T-helper 1 cell (primary cell): ENCODE measurements at places on chromosomes 3 and 15.
A peak's percentile ranks its signal among the peaks of the same experiment; 100 is the strongest.

DNA sequence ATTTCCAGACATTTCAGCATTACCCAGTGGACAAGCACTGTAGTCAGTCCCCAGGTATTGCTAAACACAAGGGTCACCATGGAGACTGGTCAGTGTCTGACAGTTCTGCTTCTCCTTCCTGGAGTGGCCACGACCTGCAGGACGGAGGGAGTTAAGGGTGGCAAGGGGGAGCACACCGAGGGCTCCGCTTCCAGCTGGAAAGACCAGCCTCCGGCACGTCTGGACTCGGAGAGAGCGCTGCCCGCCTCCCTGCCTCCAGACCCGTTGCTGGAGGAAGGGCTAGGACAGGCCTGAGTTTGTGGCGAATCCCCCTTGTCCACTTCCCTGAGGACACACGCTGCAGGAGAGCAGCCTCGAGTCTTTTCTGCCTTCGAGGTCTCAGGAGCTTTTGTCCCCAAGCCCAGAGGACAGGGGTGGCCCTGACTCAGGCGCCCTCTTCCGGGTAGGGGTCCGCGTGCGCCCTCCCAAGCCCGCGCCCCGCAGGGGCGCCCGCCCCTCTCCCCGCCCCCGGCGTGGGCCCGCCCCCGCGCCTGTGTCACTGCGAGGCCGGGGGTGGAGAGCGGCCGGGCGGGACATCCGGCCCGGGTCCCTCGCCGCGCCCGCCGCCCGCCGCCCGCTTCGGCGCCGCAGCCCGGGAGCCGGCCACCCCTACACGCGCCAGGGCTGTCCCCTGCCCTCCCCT lies at the start of gene CHST14:
Gene CHST14 (plus strand): TSS at position 562 of the 682 bp plus-strand sequence. CDS start 230 bp downstream, outside the sequence.
- DNase-seq, result peak; percentile 40

GRCh38 chr3:17579289-17580031 lies 163.0 kb downstream of the TBC1D5 start:
- DNase-seq, result no peak

DNA sequence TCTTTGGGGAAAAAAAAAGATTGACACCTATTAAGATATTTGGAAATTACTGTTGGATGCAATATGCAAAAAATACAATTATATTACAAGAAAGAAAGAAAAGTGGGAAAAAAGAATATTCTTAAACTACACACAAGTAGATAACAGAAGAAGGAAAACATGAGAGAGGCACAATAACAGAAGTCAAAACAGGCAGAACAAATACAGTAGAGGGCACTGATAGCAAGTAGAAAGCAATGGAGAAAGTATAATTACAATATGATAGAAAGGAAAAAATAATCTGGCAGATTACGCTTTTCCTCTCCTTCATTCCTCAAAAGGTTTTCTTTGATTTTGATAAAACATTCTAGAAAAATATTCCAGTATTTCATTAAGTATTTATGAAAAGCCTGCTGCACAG lies 72.1 kb downstream of the ADAM10 start:
- DNase-seq, result no peak

GRCh38 chr15:96345560-96346399 lies 15.3 kb downstream of the NR2F2 start:
- DNase-seq, result no peak

- no peak for DNase-seq
Observed at GRCh38 chr3:186932281-186933181, 2.2 kb downstream of the ST6GAL1 start.

DNA sequence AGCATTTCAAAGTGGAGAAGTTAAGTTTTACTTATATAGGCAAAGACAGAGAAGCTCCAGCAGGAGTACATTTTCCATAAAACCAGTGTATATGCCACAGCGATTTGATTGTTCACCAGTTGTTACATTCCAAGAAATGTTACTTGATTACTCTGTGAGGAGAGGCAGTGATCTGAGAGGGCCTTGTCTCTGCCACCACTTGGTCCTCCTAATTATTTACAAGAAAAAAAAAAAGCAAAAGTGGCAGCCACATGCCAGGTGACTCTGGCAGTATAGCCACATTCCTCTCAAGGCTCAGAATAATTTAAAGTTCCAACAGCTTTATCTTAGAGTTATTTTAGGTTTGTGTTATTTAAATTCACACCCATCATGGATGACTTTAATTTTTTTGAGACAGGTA lies 1077.8 kb downstream of the ZPLD1 start:
- no peak for DNase-seq

DNA sequence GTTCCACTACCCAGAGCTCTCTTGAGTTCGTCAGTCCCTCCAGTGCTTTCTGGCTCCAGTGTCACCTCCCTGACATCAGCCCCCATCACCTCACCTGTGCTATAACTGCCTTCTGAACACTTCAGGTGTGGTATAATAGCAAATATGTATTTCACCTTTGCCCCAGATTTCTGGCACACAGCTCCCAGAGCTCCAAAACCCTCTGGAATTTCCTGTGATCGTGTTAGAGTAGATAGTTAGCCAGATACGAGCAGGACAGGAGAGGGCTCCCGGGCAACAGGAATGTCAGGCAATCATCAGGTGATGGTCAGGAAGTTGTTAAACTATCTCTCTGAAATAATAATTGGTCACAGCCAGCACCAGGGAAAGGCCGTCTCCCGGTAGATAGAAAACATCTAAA lies 22.6 kb upstream of the LIMD1 start:
- DNase-seq, result no peak

DNA sequence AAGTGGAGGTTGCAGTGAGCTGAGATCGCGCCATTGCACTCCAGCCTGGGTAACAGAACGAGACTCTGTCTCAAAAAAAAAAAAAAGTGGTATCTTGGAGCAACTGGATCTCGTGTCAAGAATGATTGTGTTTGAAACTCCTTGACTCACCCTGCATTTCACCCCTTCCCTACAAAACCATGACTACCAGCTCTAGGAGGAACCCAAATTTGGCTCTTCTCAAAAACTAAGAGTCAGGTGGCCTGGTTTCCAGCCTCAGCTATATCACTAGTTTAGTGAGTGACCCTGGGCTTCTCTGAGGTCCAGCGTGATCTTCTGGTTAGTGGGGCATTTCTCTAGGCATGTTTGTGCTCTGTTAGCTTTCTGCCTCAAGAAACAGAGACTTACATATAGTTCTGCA lies 222.1 kb downstream of the FAM43A start:
- DNase-seq, result no peak

- DNase-seq, result no peak
Observed at GRCh38 chr3:34008191-34008590, 209.8 kb downstream of the PDCD6IP start.

DNA sequence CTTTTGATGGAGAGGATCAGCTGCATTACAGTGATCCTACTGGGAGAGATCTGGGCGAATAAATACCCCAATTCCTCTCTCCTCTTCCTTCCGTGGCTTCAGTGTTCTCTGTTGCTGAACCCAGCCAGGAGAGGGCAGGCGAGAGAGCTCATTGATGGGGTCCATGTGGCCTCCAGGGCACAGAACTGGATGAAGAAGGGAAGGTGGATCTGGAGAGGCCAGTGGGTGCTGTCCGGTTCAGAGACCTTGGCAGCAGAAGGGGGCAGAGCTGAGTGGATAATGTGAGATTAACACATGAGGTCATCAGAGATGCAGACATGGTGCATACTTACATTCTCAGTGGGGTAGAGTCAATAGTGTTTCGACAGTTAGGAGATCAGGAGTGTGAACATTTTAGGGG lies 193.6 kb downstream of the CLSTN2 start:
- no peak for DNase-seq

DNA sequence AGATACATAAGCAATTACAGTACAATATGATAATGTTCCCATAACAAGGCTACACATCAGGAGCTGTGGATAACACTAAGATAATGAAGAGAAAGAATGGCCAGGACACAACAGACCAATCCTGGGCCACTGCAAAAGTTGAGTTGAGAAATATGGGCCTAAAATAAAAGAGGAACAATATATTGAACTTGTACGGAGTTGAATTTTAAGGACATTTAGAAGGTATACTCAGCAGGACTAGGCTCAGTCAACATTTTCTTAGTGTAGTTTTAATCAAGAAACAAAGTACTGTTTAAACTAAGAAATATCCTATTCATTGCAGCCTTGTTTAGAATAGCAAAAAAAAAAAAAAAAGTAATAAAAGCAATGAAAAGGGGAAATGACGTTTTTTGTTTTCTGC lies 24.3 kb downstream of the HERC1 start:
- no peak for DNase-seq

DNA sequence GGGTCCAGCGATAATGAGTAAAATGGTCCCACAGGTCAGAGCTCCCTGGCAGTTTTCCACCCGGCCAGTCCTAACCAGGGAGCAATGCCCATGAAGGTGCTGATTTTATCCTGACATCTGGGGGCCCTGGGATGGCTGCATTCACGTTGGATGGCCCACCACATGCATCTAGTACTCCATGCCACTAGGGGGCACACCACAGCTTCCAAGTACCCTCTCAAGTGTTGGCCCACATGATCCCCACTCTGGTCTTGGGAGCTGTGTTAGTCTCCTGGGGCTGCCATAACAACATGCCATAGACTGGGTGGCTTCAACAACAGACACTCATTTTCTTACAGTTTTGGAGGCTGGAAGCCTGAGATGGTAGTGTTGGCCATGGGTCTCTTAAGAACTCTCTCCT lies 225.5 kb downstream of the SLCO3A1 start:
- no peak for DNase-seq
